Purkinje cell (primary cell): ENCODE measurements at places on chromosomes 5 and 9. TPM values are rescaled to one million over a fixed set of nuclear protein-coding genes. Genes with fewer than 3 reads are reported as not detected.

The RAPGEF1 gene
- polyA plus RNA-seq: 0.18 and 0.65 TPM in 2 replicates

The ZNF484 gene
- 2.6 and 4.9 TPM in 2 replicates for polyA plus RNA-seq

The DHX29 gene
- 32.1 and 57.0 TPM in 2 replicates for polyA plus RNA-seq

The FGF1 gene
- 4.4 and 14.2 TPM in 2 replicates for polyA plus RNA-seq

The DENND4C gene
- 6.3 and 10.8 TPM in 2 replicates for polyA plus RNA-seq

The CDC20B gene
- 0.21 TPM in 1 of 2 replicates, not detected in the other for polyA plus RNA-seq

The EDIL3 gene
- 156 and 168 TPM in 2 replicates for polyA plus RNA-seq

The C5orf15 gene
- 75.1 and 92.1 TPM in 2 replicates for polyA plus RNA-seq

The GRXCR2 gene
- polyA plus RNA-seq: not detected in 2 replicates

The NTNG2 gene
- 0.13 and 0.28 TPM in 2 replicates for polyA plus RNA-seq

The IL9 gene
- polyA plus RNA-seq: not detected in 2 replicates
